Hepatic stellate cell (primary cell): ENCODE measurements at places on chromosomes 5 and 9.

GRCh38 chr5:37991301-37992299 is 151.8 kb upstream of the GDNF start:
- DNase-seq = no peak

GRCh38 chr5:115573133-115573532 is 28.6 kb upstream of the FEM1C start:
- DNase-seq = no peak

DNA sequence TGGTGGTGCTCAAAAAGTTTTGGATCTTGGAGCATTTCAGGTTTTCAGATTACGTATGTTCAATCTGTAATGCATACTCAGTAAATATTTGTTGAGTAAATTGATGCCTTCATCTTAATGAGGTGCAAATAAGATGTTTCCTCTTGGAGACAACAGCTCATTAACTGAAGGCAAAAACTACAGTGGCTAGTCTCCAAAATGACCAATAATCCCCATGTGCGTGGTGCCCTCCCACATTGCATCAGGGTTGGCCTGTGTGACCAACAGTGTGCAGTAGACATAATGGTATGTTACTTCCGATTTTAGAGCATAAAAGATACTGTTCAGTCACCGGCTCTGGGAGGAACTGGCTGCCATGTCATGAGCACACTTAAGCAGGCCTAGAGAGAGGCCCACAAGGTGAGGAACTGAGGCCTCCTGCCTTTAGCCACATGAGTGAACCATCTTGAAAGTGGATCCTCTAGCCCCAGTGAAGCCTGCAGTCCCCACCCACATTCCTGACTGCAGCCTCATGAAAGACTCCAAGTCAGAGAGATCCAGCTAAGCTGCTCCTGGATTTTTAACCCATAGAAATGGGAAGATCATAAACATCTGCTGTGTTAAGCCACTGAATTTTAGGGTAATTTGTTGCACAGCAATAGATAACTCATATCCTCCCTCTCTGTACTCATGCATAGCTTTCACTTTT is 55.7 kb downstream of the LIFR start:
- peak; percentile 19 for DNase-seq

- DNase-seq = peak; percentile 57
Observed at GRCh38 chr9:69130456-69131441, 43.3 kb upstream of the TJP2 start.

DNA sequence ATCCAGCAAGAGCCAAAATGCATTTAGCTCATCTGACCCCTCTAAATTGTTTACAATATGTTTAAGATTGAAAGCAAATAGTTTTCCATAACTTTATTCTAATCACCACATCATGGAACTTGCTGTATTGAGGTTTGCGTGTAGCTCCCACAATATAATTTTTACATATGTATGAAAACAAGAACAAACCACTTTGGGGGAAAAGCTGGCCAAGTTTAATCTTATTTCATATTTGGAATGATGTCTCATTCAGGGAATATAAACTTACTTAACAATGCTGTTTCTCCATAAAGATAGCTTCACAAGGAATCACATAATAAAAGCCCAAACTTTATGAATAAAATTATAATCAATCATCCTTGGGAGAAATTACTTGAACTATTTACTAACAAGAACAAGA is 194.6 kb upstream of the PCSK5 start:
- no peak for DNase-seq

- DNase-seq = no peak
Observed at GRCh38 chr9:5113994-5114748, 71.3 kb downstream of the INSL6 start.

DNA sequence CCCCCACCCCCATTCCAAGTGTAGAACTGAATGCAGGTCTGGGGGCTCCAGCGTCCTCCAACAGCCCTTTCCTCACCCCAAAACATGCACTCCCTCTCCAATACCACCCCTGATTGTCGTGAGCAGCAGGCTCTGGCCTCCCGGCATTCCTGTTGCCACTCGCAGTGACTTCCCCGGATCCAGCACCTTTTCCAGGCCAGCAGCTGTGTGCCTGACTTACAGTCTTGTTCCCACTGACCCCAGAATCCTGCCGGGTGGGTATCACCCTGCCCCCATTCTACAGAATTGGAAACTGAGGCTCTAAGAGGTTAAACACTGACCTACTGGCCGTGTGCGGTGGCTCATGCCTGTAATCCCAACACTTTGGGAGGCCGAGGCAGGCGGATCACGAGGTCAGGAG is 127.2 kb downstream of the OLFM1 start:
- no peak for DNase-seq
